ENCODE measurements at places on chromosomes 5 and 9. TPM values are rescaled to one million over a fixed set of nuclear protein-coding genes. Genes with fewer than 3 reads are reported as not detected.

HTR1A gene
- not detected for total RNA-seq

WNT8A gene
- not detected for total RNA-seq

TTF1 gene
- 10.6 TPM for total RNA-seq

DEPDC1B gene
- total RNA-seq: 1.2 TPM
